AG08395 (cell line): ENCODE measurements at places on chromosomes 13 and 19.
A peak's percentile ranks its signal among the peaks of the same experiment; 100 is the strongest.

DNA sequence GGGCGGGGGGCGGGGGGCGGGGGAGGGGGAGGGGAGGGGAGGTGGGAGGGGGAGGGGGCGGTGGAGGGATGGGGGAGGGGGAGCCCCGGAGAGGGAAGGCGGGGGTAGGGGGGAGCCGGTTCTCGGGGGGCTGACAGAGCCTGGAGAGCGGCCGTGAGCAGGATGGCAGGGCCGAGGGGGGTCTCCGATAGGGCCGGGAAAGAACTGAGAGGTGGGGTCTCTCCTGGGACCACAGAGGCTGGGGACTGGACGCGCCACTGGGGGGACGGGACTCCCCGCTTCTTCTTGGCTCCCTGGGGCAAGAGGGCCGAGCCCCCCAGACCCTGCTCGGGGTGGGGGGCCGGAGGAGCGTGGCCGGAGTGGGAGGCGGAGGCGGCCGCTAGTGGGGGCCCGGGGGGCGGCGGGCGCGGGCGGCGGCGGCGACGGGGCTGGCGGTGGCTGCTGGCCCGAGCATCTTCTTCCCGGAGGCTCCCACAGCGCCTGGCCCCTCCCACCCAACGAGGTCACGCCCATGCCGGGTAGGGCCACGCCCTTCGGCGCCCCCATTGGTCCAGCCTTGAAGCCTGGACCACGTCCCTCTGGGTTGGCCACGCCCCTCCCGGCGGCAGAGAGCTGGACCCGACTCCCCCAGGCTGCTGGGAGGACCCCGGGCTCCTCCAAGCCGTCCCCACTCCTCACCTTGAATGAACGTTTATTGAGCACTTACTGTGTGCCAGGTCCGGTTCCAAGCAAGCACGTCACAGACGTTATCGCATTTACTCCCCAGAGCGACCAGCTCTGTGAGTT, at the start of gene NOVA2:
Gene NOVA2, minus strand, starts transcription at position 313 of the 786 bp plus-strand sequence. CDS start 514 bp downstream, outside the sequence.
- DNase-seq = peak; percentile 80

- DNase-seq = no peak
Observed at GRCh38 chr19:9818175-9818733, 625 bp downstream of the FBXL12 start.

DNA sequence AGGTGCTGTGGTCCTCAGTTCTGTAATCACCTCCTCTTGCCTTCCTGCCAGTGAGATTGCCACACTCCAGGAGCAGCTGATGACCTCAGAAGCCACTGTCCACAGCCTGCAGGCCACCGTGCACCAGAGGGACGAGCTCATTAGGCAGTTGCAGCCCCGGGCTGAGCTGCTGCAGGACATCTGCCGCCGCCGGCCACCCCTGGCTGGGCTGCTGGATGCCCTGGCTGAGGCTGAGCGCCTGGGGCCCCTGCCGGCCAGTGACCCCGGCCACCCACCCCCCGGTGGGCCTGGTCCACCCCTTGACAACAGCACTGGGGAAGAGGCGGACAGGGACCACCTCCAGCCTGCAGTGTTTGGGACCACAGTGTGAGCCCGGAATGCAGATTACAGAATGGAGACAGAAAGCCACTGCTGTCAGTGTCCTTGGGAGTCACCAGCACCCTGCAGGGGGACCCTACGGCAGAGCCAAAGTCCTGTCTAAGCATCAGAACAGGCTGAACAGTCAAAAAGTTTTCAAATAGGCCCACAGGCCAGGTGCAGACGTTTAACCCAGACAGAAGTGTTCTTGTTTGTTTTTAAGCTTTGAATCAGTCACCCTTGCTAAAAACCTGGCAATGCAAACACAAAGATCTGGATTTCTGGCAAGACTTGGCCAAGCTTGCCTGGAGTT, 4.2 kb downstream of the VMAC start:
- no peak for DNase-seq

GRCh38 chr19:49786376-49786820, 19.6 kb downstream of the AP2A1 start:
- DNase-seq = peak; percentile 96

GRCh38 chr13:67713571-67713970, 483.4 kb upstream of the PCDH9 start:
- DNase-seq = no peak

DNA sequence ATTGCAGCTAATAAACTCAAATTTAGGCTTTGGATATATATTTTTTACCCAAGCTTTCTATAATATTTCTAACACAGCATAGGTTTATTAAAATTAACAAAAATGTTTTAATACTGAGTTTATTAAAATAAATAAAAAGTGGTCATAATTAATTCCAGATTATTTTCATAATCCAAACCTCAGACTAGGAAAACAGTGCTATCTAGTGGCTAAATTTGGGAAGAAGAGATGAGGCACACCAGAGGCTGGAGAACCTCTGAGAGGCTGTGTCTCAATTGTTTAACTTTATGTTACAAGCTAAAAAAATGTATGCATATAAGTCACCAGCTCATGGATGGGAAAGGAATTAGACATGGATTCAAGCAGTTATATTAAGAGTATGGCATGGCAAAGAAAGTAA, 392.5 kb downstream of the DIAPH3 start:
- DNase-seq = peak; percentile 48

DNA sequence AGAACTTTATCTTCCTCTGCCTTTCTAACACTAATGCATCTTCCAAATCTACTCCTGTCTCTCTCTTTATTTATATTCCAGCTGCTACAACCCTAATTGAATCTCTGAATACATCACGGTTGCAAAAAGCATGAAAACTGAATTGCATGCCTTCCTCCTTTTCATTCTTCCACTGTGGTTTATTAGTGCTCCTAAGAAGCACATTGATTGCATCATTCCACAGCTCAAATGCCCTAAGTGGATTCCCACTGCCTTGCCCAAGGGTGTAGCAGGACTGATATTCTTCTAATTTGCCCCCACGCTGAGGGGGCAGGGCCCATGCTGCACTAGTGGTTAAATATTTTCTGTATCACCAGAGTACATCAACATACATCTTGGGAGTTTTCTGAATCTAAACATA, 640.8 kb downstream of the EFNB2 start:
- no peak for DNase-seq

DNA sequence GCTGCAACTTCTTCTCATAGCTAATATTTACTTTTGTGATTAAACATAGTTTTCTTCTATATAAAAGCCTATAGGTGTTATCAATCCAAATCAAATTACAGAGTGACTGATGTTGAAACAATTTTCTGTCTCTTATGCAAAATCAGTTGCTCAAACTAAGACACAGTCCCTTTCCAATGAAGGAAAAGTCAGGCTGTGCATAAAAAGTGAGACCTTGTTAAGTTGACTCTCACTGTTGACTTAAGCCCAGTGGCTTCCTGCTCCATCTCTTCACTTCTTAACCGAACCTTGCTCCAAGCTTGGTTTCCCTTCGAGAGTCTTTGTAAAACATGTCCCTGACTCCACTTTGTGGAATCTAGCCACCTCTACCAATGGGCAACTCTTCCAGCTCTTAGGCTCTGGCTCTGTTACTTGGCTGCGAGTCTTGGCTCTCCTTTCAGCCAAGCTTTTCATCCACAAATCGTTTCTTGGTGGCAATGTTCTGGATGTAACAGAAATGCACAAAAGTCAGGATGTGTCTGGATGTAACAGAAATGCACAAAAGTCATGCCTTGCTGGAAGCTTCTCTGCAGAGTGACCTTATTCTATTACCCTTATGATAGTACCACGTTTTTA, 118.9 kb downstream of the LIG4 start:
- no peak for DNase-seq

- no peak for DNase-seq
Observed at GRCh38 chr13:41213919-41214318, 19.6 kb upstream of the KBTBD7 start.

DNA sequence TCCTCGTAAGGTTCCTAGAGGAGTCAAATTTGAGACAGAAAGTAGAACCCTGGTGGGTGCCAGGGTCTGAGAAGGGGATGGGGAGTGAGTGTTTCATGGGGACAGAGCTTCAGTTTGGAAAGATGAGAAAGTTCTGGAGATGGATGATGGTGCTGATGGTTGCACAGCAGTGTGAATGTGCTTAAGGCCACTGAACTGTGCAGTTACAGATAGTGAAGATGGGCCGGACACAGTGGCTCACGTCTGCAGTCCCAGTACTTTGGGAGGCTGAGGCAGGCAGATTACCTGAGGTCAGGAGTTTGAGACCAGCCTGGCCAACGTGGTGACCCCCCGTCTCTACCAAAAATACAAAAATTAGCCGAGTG, 917 bp downstream of the SPC24 start:
- DNase-seq = no peak

DNA sequence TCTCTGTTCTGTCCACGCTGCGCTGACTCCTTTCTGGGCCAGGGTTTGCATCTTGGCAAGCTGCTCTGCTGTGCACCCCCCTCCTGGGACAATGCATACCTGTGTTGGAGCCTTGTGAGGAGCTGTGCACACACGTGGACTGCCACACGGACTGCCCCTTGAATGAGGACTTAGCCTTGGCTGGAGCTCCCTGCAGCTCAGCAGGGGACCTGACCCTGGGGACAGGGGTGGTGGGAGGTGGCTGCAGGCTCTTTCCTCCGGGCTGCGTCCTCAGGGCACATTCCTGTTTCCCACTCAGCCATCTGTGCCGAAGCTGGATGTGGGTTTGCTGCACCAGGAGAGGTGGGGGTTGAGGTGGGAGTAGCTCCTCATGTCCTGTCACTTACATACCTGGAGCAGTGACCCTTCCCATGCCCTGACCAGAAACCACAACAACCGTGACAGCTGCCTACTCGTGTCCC, 8.2 kb downstream of the RAB11B start:
- DNase-seq = no peak

DNA sequence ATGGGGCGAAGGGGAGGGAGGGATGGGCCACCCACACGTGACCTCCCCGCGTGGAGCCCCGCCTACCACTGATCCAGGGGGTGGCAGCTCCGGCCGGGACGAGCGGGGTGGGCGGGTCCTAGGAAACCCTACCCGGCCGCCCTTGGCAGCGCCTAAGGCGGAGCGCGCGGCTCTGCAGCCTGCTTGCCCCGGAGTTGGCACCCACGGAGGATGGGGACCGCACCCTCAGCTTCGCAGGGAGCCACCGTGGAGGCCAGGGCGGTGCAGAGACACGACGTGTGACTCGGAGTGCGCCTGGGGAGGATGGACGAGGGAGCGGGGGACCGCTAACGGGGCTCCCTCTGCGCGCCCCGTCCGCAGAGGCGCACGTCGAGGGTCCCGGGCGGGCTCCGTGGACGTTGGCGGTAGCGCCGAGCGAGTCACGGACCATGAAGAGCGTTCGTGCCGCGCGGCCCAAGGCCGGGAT, at the start of gene RGS9BP:
Gene RGS9BP, plus strand, starts transcription at position 129 of the 466 bp plus-strand sequence. CDS start 416 bp downstream, outside the sequence.
- DNase-seq = peak; percentile 88

DNA sequence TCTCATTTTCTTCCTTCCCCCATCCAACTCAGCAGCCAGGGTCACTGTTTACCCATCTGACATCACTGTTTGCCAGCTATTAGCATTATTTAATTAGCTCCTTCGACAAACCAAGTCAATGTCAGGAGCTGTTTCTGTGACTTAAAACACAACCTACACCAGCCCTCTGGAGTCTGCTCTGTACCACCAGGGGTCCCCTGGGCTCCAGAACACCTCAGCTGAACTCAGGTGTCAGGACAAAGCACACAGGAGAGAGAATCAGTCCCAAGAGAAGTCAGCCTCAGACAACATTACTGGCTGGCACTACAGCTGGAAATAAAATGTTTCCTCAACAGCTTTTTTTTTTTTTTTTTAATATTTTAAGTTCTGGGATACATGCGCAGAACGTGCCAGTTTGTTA, 45.1 kb downstream of the DCLK1 start:
- no peak for DNase-seq

GRCh38 chr19:33558856-33559255, 37.3 kb upstream of the PEPD start:
- DNase-seq = no peak

DNA sequence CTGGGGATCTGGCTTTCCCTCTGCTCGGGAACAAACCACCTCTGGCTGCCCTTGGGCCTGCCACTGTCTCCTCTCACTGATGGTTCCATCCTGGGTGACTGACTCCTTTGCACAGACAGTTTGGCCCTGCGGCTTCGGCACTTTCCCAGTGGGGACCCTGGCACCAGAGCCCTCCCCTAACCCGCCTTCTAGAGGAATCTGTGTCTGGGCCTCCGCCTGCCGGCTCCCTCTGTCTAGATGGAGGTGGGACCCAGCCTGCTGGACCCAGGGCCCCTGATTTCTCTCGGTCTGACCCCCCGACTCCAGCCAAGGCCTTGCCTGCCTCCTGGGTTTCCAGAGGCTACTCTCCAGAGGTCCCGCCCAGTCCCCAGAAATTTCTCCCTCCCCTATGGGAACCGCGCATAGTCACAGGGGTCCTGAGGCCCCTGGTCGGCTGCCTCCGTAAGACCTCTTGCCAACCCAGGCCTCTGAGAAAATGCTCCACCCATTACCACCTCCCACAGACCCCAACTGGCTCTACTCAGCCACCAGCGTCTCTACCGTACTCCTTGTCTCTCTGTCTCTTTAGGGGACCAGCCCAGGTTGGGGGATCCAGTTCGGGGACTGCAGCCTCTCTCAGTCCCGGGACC, 2.7 kb downstream of the CCDC106 start:
- DNase-seq = no peak

- no peak for DNase-seq
Observed at GRCh38 chr19:995051-995827, 5.0 kb upstream of the GRIN3B start.

DNA sequence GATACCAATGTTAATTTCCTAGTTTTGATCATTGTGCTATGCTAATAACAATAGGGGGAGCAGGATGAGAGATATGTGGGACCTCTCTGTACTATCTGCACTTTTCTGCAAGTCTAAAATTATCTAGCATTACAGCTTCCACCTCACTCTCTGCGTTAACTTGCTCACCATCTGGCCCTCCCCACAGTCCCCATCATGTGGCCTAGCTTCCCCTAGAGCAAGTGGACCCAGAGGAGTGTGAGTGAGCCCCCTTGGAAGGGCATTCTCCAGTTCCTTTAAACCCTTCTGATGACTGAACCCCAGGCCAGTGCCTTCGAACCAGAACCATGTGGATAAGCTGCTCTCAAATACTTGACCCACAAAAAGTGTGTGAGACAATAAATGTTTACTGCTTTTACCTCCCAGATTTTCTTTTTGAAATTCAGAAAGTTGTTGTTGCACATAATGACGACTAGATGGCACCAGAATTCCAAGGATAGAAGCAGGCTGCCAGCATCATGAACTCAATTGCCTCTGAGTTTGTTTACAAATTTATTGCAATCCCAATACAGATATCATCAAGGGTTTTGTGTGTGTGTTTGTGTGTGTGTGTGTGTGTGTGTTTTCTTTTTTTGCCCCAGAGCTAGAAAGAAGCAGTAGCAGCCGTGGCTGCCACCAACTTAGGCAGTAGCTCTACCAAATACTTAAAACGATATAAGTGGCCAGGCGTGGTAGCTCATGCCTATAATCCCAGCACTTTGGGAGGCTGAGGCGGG, 49.0 kb upstream of the ZNF780A start:
- peak; percentile 73 for DNase-seq

DNA sequence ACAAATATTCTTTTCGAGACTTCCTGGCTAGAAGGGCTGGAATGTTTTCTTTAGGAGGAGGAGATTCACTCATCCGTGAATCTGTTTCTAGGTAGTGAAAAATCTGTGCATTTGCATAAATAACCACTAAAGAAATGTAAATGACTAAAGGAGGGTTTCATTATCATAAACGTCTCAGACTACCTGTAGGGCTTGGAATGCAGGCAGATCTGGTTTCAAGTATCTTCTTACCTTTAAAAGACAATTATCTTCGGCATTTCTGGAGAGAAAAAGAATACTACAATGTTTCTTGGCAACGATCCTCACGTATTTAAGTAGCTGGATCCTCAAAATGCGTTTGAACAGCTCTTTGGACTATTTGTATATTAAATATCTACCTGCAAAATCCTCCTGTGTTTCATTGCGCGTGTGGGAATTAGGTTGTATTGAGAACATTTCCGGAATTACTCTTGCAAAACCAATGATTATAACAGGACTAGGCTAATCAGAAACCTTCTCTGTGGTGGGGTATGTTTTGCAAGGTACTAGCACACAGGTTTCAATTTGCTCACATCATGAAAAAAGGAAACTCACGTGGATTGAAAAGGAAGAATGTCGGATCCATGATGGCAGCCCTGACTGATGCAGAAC, 291.1 kb upstream of the ARGLU1 start:
- DNase-seq = no peak
